Activated CD4-positive, alpha-beta memory T cell treated with anti-CD3 and anti-CD28 coated beads for 36 hours (primary cell): ENCODE measurements at places on chromosomes 7 and 10. TPM values are rescaled to one million over a fixed set of nuclear protein-coding genes. Genes with fewer than 3 reads are reported as not detected.

GNAT3 gene
- not detected for total RNA-seq

- peaks cover 2% of the 10 kb centered on the region for H3K27me3 ChIP-seq
- no peaks in the 10 kb centered on the region for H3K4me1 ChIP-seq
- H3K36me3 ChIP-seq: no peaks in the 10 kb centered on the region
- no peak for DNase-seq
Observed at GRCh38 chr7:84982199-84982598, 204.7 kb downstream of the SEMA3D start.

GRCh38 chr7:17307000-17307399 is 8.5 kb downstream of the AHR start:
- peaks cover 26% of the 10 kb centered on the region for H3K4me1 ChIP-seq
- H3K36me3 ChIP-seq: peaks cover 11% of the 10 kb centered on the region
- H3K4me3 ChIP-seq: no peak overlapping the region
- H3K27ac ChIP-seq: no peak overlapping the region
- no peaks in the 10 kb centered on the region for H3K27me3 ChIP-seq

DNA sequence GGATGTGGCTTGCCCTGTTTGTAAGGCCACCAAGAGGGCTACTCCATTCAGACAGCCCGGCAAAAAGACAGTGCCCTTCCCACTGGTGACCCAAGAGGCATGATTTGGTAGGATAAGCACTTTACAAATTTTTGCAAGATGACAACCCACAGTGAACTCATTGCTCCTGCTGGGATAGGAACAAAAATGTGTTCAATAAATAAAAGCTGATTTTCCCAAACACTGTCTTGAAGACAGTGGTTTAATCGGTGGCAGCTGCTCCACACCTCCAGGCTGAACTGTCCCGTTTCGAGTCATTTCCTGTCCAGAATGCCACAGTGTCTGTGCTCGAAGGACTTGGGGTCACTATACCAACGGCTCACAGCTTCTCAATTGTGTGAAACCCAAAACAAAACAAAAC is 45.1 kb upstream of the NPTX2 start:
- no peak overlapping the region for H3K4me3 ChIP-seq
- H3K27ac ChIP-seq: no peak overlapping the region
- no peak for DNase-seq
- no peaks in the 10 kb centered on the region for H3K4me1 ChIP-seq

- DNase-seq: no peak
- no peaks in the 10 kb centered on the region for H3K36me3 ChIP-seq
- H3K27me3 ChIP-seq: no peaks in the 10 kb centered on the region
- no peaks in the 10 kb centered on the region for H3K4me1 ChIP-seq
Observed at GRCh38 chr7:207418-208129, 15.2 kb downstream of the FAM20C start.

NUPR2 gene
- total RNA-seq: not detected

DNA sequence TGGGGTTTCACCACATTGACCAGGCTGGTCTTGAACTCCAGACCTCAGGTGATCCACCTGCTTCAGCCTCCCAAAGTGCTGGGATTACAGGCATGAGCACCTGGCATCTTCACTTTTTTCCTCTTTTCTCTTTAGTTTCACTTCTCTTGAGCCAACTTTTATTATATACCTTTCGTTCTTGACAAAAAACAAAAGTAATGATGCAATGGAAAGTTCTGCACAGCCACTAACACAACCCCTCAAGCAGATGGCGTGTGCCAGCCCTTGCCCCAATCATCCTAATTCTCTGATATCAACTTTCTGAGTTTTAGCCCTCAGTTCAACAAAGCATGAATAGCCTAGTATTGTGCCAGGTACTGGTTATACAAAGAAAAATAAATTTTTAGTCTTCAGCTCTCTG is 223.6 kb downstream of the CHCHD3 start:
- H3K27ac ChIP-seq: no peak overlapping the region
- H3K4me1 ChIP-seq: peaks cover 2% of the 10 kb centered on the region
- H3K4me3 ChIP-seq: no peak overlapping the region
- no peaks in the 10 kb centered on the region for H3K27me3 ChIP-seq
- DNase-seq: no peak
